ENCODE measurements at places on chromosomes 7 and 10.

DNA sequence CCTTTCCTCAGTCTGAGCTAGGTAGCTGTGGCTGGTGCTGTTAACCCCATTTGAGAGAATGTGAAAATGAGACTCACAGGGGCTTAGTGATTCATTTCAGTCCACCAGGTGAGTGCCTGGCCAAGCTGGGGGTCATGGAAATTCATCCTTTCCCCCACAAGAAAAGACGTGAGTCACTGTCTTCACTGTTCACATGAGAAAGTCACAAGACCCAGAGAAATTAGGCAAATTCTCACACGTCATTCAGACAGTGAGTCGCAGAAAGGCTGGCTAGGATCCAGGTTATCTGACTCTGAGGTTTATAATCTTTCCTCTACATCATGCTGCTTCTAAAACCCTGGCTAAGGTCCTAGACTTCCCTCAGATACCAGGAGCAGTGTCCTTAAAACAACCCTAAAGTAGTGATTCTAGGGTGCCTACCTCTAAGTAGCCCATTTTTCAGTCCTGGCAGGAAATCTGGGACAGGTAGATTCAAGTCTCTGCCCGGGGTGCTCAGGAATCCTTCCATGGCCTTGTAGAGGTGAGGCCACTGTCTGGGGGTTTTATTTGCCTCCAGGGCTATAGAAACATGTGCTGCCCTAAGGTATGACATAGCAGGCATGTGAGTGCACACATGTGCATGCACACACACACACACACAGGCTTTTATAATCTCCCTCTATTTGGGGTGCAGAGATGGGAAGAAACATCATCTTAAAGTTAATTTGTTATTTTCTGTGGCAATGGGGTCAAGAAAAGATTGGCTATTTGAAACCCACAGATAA, 427.9 kb upstream of the CELF2 start:
- peak; percentile 94 for DNase-seq

GRCh38 chr7:4288791-4289394, 393.2 kb upstream of the FOXK1 start:
- DNase-seq: no peak

GRCh38 chr10:106167946-106168345, 996.6 kb downstream of the SORCS1 start:
- no peak for DNase-seq

DNA sequence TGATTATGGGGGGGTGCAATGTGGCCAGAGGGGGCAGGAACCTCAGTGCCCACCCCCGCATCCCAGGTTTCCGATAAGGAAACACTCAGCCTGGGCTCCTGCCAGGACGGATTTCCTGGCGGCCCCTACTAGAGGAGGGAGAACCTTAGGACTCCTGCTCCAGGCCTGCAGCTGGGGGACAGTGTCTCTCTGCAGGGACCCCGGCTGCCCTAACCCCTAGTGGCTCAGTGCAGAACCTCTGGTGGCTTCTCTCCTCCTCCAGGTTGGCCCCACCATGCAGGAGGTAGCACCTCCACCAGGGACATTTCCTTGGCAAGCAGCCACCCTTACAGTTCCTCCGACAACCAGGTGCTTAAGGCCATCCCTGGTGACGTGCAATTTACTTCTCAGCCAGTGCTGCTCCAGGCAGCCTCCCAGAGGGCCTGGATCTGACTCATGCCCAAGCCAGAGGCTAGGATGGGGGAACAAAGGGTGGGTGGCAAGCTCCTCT, 31.9 kb downstream of the SH2B2 start:
- peak; percentile 49 for DNase-seq

GRCh38 chr10:124091646-124092249, 1.6 kb downstream of the CHST15 start:
- peak; percentile 2 for DNase-seq

- DNase-seq: peak; percentile 76
These were observed 17.5 kb downstream of the ATP6V1F start for GRCh38 chr7:128879939-128880746.

DNA sequence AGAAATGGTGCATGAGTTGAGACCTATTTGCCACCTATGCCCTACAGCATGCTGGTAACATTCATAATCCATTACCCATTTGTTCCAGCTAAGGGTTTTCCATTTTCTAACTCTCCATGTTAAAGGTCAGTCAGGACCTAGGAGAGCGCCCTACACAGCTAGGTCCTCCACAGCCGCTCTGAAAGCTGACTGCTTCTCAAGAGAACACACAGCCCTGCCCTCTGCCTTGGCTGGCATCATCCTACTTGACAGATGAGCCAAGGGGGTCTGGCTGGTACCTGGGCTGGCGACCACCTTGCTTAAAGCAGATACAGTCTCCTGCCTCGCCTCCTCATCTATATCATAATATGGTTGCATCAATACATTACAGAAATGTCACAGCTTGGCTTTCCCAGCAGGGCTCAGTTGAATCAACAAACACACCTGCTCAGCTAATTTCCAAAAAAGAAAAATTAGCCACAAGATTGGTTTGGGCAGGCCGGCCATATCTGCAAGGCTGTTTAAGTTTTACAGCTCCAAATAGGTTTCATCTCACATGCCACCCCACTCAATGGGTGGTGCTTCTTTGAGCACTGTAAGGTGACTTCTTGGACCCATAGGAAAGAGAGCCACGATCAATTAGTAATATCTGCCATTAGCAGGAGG, 17.3 kb downstream of the TLL2 start:
- peak; percentile 44 for DNase-seq

DNA sequence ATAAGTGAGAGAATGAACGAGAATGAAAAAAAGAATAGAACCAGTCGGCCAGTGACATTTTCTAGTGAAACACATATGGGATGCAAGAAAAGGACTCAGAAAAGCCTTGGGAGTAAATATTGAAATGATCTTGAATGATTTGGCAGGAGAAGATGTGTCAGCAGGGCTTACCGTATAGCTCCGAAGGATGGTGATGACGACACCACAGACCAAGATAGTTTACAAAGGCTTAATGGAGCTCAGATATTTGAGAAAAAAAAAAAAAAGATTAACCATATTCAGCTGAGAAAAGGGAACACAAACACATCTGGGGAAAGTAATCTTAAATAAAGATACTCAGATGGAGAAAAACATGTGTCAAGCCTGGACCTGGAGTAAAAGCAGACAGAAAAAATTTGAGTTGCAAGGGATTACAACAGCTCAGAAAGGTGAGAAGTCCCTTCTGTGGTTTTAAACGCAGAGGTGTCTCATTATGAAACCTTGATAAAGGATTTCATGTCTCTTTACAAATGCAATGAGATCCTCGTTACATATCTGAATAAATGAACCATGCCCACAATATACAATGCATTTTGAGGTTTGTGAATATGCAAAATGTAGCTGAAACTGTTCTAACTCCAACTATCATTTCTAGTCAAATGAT, 36.0 kb downstream of the DNAJB9 start:
- no peak for DNase-seq

GRCh38 chr10:16606421-16606820, 84.7 kb upstream of the C1QL3 start:
- peak; percentile 52 for DNase-seq

GRCh38 chr10:104485632-104486031, 132.0 kb downstream of the CFAP58 start:
- no peak for DNase-seq

DNA sequence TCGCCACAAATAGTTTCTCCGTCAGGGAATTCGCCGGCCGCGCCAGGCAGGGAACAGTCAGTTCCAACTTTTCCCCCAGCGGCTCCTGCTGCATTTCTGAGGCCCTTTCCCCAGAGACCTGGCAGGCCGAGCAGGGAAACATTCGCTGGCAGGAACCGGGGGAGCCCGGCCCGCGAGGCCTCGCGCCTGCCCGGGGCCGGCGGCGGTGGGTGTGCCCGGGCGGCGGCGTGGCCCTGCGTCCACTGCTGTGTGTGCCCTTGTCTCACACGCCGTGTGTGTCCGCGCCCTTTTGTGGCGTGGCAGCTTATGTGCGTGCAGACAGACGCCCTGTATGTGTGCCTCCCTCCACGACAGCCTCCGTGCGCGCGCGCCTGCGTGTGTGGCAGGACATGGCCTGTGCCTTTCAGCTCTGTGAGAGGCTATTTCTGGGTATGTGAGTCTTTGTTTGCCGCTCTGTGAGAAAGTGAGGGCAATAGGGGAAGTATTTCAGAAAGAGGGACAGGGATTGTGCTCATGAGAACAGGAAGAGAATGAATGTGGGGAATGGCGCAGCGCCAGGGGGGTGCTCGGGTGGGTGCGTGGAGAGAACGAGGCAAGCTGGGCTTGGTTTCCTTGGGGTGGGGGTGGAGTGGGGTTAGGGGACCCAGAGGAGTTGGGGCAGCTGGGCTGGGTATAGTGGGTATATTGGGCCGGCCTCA, 689 bp upstream of the SMARCD3 start:
- DNase-seq: peak; percentile 72

GRCh38 chr10:6446711-6447110, 133.4 kb downstream of the PRKCQ start:
- DNase-seq: no peak

DNA sequence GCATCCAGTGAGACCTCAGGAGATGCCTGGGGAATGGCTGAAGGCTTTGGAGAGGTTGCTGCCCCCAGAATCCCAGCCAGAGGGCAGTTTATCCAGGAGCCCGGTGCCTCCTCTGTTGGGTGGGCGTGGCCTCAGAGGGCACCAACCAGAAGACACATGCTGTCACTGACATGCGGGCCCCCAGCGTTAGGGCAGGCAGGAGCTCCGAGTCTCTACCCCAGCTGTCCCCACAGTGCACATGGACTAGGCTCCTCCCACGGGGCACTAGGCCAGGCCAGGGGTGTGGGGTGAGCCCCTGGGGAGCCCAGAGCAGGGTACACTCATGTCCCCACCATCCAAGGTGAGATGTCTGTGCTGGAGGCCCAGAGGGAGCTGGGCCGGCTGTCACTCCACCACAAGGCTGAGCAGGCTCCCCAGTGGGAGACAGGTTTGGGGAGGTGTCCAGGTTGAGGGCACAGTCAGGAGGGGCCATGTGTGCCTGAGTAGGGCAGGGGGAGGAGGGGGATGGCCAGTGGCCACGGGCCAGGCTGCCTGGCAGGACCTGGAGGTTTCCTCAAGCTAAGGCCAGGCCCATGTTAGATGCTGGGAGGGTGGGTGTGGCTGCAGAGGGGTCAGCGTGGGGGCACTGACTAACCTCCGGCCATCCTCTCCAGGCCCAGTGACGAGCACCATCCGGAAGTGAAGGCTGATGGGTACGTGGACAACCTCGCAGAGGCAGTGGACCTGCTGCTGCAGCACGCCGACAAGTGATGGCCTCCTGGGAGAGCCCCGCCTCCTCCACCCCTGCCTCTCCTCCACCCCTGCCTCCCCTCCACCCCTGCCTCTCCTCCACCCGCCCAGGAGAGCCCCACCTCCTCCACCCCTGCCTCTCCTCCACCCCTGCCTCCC, 131.3 kb downstream of the FAM53B start:
- DNase-seq: peak; percentile 59

DNA sequence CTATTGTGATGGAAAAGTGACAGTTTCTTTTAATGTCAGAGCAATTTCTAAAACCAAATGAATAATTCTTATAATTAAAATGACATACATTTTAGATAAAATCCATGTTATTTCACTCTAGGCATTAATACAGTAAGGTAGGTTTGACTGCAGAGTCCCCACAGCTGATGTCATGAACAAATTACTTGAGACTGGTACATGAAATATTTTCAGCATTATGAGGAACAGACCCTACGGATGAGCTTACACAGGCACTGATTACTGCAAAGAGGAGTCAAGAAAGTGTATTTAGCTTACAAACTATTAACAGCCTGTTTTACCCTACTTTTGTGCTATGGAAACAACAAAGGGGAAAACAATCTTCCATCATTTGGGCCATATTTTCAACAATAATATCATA, 8.9 kb downstream of the COL1A2 start:
- peak; percentile 39 for DNase-seq

- DNase-seq: no peak
These were observed 428.8 kb downstream of the SH2D4B start for GRCh38 chr10:80966326-80966986.

DNA sequence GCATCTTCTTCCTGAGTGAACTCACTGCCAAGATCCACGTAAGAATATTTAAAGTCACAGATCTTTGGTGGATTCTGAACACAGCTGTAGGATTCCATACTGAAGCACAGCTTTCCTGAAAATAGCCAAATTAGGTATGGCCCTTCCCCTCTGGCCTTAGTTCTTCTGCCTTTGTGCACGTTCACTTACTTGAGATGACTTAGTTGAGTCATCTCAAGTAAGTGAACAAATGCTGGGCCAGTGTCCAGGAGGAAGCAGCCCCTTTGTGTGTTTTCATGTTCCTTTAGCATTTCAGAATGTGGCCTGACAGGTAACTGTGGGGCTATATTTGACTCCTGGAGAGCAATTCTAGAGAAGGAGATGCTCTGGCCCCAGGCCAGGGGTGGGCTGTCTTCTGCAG, 51.5 kb downstream of the CCNY start:
- peak; percentile 71 for DNase-seq

- no peak for DNase-seq
These were observed 33.6 kb upstream of the BTBD16 start for GRCh38 chr10:122237331-122237990.

DNA sequence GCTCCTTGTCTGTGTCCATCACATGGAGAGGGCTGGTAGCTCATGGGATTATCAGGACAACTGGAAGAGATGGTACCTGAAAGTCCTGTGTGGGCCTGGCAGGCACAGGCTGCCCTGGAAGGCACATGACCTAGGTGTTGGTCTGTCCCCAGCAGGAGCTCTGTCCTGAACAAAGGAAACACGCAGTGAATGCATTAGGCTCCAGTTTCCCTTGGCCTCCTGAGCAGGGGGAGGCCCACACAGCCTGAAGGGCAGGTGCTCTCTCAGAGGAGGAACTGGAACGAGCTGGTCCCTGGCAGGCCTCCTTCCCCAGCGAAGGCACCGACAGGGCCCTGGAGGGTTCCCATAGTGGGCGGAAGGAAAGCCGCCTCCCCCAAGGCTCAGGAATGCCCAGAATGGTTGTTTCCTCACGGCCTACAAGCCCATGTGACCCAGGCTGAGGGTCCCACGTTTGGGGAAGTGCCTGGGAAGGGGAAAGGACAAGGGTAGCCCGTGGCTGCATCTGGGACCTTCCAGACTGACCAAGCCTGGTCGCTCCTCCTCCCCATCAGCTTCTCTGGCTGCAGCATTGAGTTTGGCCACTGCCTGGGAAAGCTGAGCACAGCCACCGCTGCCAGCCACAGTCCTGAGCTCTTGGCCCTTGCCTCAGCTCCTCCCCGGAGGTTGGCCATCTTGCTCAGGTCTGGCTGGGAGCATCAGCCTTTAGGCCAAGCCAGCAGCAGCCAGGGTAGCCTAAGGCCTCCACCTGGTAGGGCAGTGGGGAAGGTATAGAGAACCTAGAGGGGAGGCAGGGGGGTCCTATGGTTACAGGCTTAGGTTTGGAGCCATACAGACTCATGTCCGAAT, 21.8 kb downstream of the CXCL12 start:
- DNase-seq: no peak

DNA sequence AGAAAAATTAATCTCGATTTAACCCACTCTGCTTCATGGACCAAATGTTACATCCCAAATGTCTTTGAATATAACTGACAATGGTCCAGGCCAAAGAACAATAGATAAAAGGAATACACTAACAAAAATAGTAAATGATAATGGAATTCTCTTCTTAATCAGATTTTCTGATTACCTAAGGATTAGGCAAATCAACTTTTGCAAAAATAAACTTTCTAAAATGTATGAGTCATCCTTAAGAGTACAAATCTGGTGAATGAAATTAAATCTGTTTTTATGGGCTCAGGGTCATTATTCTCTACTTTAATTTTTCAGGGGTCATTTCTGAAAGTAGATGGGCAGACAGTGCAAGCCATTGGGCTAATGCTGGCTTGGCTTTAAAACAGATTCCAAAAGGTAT, 102.1 kb upstream of the FAM13C start:
- DNase-seq: no peak
